ENCODE measurements at places on chromosomes 5 and 9. TPM values are rescaled to one million over a fixed set of nuclear protein-coding genes. Genes with fewer than 3 reads are reported as not detected.

Gene MZB1
- 0.58 TPM for total RNA-seq

- no peak for DNase-seq
These were observed 65.4 kb upstream of the ASTN2 start for GRCh38 chr9:117480253-117480652.

DNA sequence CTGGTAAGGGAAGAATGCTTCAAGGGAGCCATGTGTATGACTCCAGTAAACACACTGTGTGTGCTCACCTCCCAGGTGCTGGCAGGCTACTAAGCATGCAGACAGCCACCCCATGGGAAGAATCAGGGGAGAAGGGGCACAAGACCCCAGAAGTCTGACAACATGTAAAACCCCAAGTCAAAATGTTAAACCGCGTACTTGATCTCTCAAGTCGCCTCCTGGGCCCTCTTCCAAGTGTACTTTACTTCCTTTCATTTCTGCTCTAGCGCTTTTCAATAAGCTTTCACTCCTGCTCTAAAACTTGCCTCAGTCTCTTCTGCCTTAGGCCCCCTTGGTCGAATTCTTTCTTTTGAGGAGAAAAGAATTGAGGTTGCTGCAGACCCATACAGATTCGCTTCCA, 31.3 kb downstream of the DAPK1 start:
- no peak for DNase-seq

Gene GGTA1
- 34.1 TPM for total RNA-seq

DNA sequence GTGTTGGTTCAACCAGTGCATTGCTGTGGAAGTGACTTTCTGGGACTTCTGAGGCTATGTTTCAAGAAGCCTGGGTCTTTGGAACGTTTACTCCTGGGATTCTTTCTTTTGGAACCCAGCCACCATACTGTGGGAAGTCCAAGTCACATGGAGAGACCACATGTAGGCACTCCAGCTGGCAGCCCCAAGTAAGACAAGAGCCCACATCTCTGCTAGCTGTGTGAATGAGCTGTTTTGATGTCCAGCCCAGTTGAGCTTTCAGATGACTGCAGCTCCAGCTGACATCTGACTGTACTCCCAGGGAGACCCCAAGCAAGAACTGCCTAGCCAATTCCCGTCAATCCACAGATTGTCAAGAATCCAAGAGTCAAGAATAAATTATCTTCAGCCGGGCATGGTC, 60.1 kb upstream of the SPATA31D4 start:
- DNase-seq: no peak

Gene IL33
- total RNA-seq: 27.1 TPM

Gene LRRC14B
- total RNA-seq: 93.4 TPM

GRCh38 chr5:17769277-17769676, 135.0 kb downstream of the TAF11L14 start:
- no peak for DNase-seq

- peak; percentile 42 for DNase-seq
These were observed 42.7 kb downstream of the SH3PXD2B start for GRCh38 chr5:172411484-172412072.

DNA sequence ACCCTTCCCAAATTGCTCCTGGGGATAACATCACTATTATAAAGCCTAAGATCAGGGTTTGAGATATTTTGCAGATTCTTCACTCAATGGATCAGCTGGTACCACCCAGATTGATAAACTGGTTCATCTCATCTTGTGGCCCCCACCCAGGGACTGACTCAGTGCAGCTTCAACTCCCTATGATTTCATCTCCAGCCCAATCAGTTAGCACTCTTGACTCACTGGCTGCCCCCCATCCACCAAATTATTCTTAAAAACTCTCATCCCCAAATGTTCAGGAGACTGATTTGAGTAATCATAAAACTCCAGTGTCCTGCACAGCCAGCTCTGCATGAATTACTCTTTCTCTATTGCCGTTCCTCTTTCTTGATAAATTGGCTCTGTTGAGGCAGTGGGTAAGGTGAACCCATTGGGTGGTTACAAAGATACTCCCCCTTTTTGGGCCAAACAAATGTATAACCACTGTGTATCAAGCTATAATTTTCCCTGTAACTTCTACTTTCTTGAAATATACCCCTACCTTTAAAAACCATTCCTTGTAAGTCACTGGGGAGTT, 263.3 kb upstream of the IL12B start:
- DNase-seq: no peak

Gene HTR4
- 0.99 TPM for total RNA-seq

DNA sequence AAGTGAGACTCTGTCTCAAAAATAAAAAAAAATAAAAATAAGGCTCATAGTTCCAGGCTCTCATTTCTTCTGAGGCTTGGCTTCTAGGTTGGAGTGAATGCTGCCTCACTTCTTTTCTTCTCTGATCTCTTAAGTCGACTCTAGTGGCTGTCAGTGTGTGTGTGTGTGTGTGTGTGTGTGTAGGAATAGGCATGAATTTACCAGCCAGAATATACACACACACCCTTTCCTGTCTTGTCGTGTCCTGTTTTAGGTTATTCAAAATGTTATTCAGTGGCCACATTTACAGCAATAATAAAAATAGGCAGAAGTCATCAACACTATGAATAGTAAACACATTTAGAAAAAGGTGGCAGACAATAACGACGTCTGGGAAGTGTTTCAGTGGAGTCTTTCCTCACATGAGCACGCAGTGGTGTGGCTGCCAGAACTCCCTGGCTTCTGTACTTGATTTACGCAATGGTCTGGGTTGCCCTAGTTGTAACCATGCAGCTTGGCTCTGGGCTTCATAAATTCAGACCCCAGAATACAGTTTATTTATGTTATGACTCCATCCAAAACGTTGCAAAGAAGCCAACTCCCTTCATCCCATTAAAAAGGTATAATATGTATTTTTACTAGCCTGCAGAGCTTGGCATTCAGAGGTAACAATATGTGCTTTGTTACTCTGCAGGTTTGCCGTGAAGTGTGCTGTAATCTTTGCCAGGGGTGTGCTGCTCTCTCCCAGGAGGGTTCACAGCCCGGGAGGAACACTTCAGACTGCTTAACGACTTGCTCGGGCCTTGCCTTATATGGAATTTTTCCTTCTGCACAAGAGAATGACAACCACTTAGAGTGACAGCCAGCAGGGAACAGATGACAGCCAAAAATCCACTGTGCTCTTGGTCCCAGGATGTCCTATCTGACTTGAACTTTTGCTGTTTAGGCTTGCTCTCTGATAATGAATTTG, 34.4 kb upstream of the PALM2AKAP2 start:
- DNase-seq: peak; percentile 73

GRCh38 chr5:84131372-84131771, 253.3 kb downstream of the EDIL3 start:
- no peak for DNase-seq

Gene SPOUT1
- total RNA-seq: 17.5 TPM

Gene PCDHA2
- not detected for total RNA-seq

Gene PFN3
- not detected for total RNA-seq

DNA sequence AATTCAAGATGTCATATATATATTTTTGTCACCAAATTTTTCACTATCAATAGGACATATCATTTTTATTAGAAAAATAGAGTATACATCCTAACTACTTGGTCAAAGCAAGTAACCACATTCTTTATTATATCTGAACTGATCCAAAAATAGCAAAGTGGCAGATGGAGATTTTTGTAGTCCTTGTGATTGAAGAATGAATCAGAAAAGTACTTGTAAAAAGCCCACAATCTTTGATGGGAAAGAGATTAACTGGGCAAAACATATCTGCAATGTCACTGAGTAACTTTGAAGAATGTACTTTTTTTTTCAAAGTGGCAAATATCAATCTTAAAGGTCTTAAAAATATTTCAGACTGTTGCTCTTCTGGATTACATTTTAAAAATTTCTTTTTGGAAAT, 1040.6 kb upstream of the SEMA6A start:
- DNase-seq: no peak

Gene PCDHB2
- total RNA-seq: 1.1 TPM

Gene LCN15
- 0.41 TPM for total RNA-seq

Gene PJA2
- 77.5 TPM for total RNA-seq

DNA sequence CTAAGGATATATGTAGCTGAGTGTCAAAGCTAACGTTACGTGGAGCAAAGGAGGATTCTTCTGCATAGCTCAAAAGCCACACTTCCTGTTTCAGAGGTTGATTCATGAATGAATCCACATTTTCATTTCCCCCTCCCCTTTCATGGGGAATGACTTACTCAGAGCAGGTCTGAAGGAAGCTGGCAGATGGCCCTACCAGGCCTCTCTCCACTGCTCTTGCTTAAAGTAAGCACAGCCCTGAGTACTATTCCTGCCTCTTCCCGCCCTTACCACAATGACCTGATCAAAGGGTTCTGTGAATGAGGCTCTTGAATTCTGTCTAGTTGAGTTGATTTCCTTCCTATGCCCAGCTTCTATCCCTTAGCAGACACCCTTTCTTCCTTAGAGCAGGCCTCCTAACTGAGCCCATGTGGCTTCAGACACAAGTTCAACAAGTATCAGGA, 6.3 kb downstream of the IGIP start:
- DNase-seq: no peak

DNA sequence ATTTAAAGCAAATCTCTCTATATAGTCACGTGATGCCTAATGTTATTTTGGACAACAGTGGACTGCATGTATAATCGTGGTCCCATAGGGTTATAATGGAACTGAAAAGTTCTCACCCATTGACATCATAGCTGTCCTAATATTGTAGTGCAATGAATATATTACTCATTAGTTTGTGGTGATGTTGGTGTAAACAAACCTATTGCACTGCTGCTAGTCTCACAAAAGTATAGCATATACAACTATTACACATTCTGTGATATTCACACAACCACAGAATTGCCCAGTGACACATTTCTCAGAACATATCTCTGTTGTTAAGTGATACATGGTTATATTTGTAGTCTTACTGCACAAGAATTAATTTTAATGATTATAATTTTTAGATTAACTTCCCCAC, 37.7 kb downstream of the IPO11 start:
- no peak for DNase-seq

Gene CCNJL
- 6.5 TPM for total RNA-seq

DNA sequence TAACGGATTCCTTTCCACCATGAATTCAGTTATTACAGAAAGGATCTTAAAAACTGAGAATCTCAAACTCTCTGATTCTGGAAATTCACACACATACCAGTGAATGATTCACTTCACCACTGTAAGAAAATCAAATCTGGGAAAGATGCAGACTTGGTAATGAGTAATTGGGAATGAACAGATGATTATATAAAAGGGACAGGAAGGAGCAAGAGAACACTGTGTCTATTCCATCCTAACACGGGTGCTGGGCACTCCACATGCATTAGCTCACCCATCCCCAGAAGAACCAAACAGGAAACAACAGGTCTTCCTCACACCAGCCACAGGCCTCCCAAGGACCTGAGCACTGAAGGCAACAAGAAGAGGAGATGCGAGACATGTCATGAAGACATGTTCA, 74.8 kb upstream of the ZNF622 start:
- DNase-seq: no peak

- no peak for DNase-seq
These were observed 35.9 kb downstream of the SAXO1 start for GRCh38 chr9:18997151-18997550.

GRCh38 chr9:20148416-20148815, 359.6 kb upstream of the SLC24A2 start:
- DNase-seq: no peak

DNA sequence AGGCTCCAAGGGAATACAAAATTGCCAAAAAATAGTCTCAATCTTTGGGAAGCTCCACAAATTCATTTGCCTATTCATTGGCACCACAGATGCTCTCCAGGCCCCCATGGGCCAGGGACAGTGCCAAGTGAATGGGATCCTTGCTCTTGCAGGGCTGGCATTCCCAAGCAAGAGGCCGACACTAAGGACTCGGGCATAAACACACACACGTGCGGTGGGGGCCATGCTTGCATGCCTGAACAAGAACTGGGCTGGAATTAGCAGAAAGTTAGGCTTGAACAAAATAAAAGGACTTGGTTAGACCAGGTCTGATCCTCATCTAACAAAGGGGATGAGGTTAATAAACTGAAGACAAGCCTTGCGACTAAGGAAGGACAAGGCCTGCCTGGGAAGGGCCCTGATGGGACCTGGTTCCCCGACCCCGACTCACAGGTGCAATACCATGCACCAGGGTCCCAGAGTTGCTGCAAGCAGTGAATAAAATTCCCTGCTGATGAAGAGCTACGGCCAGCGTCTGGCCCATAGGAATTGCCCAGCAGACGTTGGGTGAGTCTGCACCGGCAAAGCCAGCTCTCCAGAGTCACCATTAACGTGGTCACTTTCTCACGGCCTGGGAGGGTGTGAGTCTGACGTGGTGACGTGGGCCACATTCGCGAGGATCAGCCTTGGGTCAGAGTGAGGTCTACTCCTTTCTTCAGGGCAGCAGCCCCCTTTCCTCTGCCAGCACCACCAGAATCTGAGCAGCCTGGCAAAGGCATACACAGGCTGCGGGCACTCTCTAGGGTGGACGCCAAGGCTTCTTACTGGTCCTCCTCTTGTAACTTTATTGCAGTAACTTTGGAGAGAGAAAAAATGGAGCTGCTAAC, 77.4 kb upstream of the FCN1 start:
- no peak for DNase-seq

- DNase-seq: no peak
These were observed 130.6 kb downstream of the DTWD2 start for GRCh38 chr5:118857700-118858099.

DNA sequence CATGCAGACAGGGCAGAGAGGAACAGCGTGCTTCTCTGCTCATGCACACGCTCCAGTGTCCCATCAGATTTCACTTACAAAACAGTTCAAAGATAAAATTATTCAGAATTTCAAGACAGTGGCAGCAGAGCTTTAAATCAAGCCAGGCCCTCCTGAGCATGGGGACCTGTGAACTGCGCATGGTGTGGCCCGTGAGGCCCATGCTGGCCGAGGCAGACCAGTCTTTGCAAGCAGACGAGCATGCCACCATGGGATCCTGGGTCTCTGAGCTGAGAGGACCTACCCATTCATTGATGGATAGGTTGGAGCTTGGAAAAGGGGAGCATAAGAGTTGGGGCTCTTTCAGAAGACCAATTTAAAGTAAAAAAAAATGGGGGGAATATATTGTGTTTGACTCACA, 35.0 kb upstream of the SAP30L start:
- DNase-seq: no peak

- DNase-seq: peak; percentile 78
These were observed 299.4 kb downstream of the ZSWIM6 start for GRCh38 chr5:61631438-61631941.

Gene MYMK
- total RNA-seq: not detected

DNA sequence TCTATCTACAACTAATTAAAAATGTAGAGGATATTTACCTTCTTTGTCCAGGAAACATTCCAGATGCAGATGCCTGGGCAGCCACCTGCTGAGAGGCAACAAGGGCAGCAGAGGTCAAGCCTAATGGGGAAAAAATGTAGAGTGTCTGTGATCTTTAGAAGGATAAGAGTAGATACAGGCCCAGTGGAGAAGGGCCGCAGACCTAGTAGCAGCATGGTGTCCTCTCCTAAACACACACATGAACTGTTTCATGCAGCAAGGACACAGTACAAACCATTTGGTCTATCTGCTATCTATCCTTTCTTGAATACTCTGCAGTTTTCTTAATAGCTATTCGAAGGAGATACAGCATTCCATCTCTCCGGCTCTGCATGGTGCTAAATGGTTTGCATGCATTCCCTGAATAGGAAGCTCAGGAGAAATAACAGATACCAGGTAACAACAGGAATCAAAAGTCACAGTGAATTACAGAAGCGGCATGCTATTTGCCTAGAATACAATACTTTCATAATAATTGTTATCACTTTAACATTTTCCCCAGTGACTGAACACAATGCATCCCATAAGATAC, 107.3 kb downstream of the ZNF608 start:
- DNase-seq: no peak

Gene DAPK1
- total RNA-seq: 5.5 TPM
